ENCODE measurements at places on chromosomes 3 and 15.

DNA sequence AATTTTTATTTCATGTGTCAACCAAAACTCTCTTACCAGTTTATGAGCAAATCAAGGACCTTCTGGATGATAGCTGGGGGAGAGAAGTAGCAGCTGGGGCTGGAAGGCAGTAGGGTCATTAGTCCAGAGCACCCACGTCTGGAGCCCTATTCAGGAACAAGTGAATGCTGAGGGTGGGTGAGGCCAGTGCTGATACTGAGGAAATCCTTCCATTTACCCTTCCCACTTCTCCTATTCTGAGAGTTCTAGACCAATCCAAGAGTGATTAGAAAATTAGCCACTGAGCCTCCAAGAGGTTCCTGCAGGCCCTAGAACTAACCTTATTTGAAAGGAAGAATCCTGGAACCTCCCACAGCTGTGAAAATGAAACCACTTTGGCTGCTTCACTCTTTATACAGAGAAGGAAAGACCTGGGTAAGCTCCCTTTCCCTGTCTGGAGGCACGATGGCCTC is 46.2 kb upstream of the VILL start:
- H3K27ac ChIP-seq, result no peak overlapping the region
- no peak for DNase-seq
- H3K36me3 ChIP-seq, result no peaks in the 10 kb centered on the region

DNA sequence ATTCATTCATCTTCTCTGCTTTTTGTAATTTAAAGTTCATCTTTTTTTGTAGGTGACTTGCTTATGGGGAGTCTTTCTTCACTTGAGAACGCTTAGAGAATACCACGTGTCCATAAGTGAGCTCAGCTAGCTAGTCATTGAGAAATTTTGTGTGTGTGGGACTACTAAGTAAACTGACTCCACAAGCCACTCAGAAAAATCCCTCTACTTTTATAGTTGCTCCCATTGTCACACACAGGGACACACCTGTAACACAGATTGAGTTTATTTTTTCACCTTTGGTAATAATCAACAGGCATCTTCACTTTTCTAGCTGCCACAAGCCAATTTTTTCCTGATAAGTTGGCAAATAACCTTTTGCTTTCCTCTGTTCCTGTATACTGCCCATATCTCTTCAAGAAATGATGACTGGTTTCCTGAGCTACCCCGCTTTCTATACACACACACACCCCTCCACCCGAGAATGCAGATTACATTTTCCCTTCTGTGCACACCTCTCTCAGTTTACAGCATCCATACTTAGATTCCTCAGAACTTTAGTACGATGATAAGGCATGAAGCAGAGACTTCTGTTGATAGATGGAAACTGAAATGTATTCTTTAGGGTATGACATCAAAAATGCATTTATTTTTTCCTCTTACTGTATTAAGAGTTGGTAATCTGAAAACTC is 4.6 kb downstream of the TSC22D2 start:
- H3K27ac ChIP-seq, result no peak overlapping the region
- peak overlapping the region; percentile 89 for H3K4me3 ChIP-seq
- H3K36me3 ChIP-seq, result no peaks in the 10 kb centered on the region
- no peaks in the 10 kb centered on the region for H3K27me3 ChIP-seq
- no peak for DNase-seq

DNA sequence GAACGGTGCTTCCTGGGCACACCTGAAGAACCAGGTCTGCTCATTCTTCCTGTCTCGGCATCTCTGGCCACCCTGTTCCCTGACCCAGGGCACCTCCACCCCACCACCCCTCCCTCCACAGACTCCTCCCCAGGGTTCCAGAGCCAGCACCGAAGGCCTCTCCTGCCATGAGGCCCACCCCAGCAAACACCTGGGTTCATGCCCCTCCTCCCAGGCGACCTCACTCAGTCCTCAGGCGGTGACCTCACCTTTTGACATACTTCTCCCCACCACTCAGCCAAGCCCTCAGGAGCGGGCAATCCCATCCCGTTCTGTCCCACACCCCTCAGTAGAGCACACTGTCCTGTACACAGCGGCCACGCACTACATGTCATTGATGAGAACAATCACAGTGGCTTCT is 72.3 kb downstream of the RPN1 start:
- H3K36me3 ChIP-seq, result no peaks in the 10 kb centered on the region
- no peak for DNase-seq
- H3K27me3 ChIP-seq, result peaks cover under 1% of the 10 kb centered on the region
- no peak overlapping the region for H3K27ac ChIP-seq
- H3K4me1 ChIP-seq, result peaks cover 14% of the 10 kb centered on the region

- peaks cover 6% of the 10 kb centered on the region for H3K27me3 ChIP-seq
- H3K4me3 ChIP-seq, result peak overlapping the region; percentile 88
- H3K36me3 ChIP-seq, result peaks cover 4% of the 10 kb centered on the region
- H3K27ac ChIP-seq, result peak overlapping the region; percentile 97
- no peaks in the 10 kb centered on the region for H3K4me1 ChIP-seq
Observed at GRCh38 chr3:113212150-113212843, 940 bp downstream of the BOC start.

GRCh38 chr15:79190093-79190492 is 92.4 kb upstream of the ANKRD34C start:
- H3K27me3 ChIP-seq, result peaks cover 10% of the 10 kb centered on the region
- H3K4me3 ChIP-seq, result no peak overlapping the region
- H3K36me3 ChIP-seq, result no peaks in the 10 kb centered on the region
- H3K4me1 ChIP-seq, result no peaks in the 10 kb centered on the region

- H3K4me3 ChIP-seq, result no peak overlapping the region
- no peaks in the 10 kb centered on the region for H3K36me3 ChIP-seq
- no peaks in the 10 kb centered on the region for H3K4me1 ChIP-seq
- no peak for DNase-seq
- H3K27me3 ChIP-seq, result no peaks in the 10 kb centered on the region
Observed at GRCh38 chr3:67462187-67462586, 192.2 kb downstream of the SUCLG2 start.

GRCh38 chr15:80059786-80060355 is 395 bp downstream of the ZFAND6 start:
- peak; percentile 89 for DNase-seq
- H3K4me1 ChIP-seq, result peaks cover 23% of the 10 kb centered on the region
- peak overlapping the region; percentile 75 for H3K4me3 ChIP-seq
- H3K27me3 ChIP-seq, result no peaks in the 10 kb centered on the region
- H3K36me3 ChIP-seq, result no peaks in the 10 kb centered on the region

DNA sequence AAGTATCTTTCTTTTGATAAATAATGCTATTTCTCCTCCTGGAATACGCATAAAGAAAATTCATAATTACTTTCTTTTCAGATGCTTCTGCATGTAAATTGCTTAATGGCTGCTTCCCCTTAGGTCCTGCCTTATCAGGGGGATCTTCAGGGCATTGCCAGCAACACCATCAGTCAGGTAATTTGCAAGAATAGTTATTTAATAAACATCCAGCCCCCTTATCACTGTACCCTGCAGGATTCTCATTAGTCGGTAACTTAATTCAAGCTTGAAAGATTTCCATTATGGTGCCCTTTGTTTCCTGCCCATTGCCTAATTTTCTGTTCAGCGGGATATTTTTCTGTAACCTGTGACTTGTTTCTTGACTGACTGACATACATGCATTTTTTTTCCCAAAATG is 414.5 kb downstream of the MFSD1 start:
- H3K4me3 ChIP-seq, result no peak overlapping the region
- no peaks in the 10 kb centered on the region for H3K27me3 ChIP-seq
- no peaks in the 10 kb centered on the region for H3K4me1 ChIP-seq

DNA sequence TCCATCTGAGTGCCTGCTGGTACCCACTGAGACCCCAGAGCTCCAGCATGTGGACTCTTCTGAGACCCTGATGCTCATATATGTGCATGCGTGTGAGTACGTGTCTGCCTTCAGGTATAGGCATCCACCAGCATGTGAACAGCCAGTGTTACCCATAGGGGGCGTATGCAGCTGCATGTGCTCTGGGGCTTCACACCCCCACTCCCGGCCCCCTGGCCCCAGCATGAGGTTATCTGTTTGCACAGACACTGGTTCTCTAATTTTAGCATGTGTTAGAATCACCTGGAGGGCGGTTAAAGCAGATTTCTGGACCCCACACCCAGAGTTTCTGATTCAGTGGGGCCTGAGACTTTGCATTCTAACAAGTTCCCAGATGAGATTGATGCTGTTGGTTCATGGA is 824 bp upstream of the CILP start:
- no peaks in the 10 kb centered on the region for H3K27me3 ChIP-seq
- no peak overlapping the region for H3K4me3 ChIP-seq
- DNase-seq, result no peak
- no peaks in the 10 kb centered on the region for H3K4me1 ChIP-seq
- peak overlapping the region; percentile 62 for H3K27ac ChIP-seq
- no peaks in the 10 kb centered on the region for H3K36me3 ChIP-seq

GRCh38 chr15:55742498-55742926 is 440 bp downstream of the PRTG start:
- H3K4me1 ChIP-seq, result no peaks in the 10 kb centered on the region
- peak; percentile 30 for DNase-seq
- H3K36me3 ChIP-seq, result no peaks in the 10 kb centered on the region
- H3K4me3 ChIP-seq, result peak overlapping the region; percentile 92
- peak overlapping the region; percentile 86 for H3K27ac ChIP-seq
- H3K27me3 ChIP-seq, result peaks cover 10% of the 10 kb centered on the region

GRCh38 chr15:87433871-87434270 is 822.7 kb downstream of the NTRK3 start:
- no peaks in the 10 kb centered on the region for H3K36me3 ChIP-seq
- no peak overlapping the region for H3K4me3 ChIP-seq
- no peak overlapping the region for H3K27ac ChIP-seq
- H3K4me1 ChIP-seq, result no peaks in the 10 kb centered on the region
- no peak for DNase-seq

DNA sequence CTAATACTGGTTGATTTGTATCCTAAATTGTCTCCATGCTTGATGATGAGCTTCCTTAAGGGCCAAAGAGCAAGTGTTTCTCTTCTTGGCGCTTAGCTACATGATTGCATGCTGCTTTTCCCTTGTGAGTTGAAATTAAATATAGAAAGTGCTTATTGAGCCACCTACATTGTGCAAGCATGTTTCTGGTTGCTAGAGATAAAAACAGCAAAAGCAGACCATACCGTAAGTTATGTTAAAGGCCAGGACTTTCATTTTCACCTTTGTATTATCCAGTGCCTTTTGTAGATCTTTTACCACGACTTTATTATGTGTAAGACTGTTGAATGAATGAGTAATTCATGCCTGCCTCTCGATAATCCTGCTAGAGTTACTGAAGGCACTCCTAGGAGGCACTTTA is 41.9 kb upstream of the CCNB2 start:
- no peak overlapping the region for H3K27ac ChIP-seq
- H3K4me1 ChIP-seq, result no peaks in the 10 kb centered on the region
- no peak overlapping the region for H3K4me3 ChIP-seq
- H3K27me3 ChIP-seq, result no peaks in the 10 kb centered on the region

DNA sequence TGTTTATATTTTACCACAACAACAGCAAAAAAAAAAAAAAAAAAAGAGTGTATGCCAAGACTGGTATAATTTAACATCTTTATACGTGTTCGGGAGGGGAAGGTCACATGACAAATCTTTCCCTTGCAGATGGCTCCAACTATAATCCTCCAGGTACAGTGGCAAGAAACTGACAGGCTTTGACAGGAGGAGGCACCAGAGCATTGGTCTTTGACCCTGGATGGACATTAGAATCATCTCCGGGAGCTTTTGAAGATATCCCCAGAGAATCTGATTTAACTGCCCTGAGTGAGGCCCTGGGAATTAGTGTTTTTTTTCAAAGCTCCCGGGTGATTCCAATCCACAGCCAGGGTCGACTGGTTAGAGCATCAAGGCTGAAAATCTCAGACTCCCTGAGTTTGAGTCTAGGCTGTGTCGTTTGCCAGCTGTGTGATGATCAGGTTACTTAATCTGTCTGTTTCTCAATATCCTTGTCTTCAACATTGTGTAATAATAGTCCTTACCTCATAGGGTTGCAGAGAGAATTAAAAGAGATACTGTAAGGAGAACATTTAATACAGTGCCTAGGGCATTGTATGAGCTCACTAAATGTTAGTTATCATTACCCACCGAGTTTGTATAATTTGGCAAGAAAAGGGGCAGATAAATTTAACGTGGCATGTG is 8.9 kb upstream of the SEMA5B start:
- no peak overlapping the region for H3K4me3 ChIP-seq
- H3K27me3 ChIP-seq, result no peaks in the 10 kb centered on the region
- H3K36me3 ChIP-seq, result no peaks in the 10 kb centered on the region
- no peak for DNase-seq

- H3K27ac ChIP-seq, result peak overlapping the region; percentile 77
- DNase-seq, result no peak
- peaks cover 40% of the 10 kb centered on the region for H3K36me3 ChIP-seq
- H3K27me3 ChIP-seq, result no peaks in the 10 kb centered on the region
- H3K4me1 ChIP-seq, result peaks cover 22% of the 10 kb centered on the region
Observed at GRCh38 chr3:197713477-197713822, 23.3 kb downstream of the RUBCN start.

GRCh38 chr3:134037168-134037567 is 7.4 kb upstream of the SLCO2A1 start:
- no peak overlapping the region for H3K27ac ChIP-seq
- DNase-seq, result no peak
- no peaks in the 10 kb centered on the region for H3K27me3 ChIP-seq
- no peak overlapping the region for H3K4me3 ChIP-seq

GRCh38 chr3:48535578-48535977 is 21.0 kb downstream of the PFKFB4 start:
- H3K27me3 ChIP-seq, result no peaks in the 10 kb centered on the region
- no peaks in the 10 kb centered on the region for H3K36me3 ChIP-seq
- no peaks in the 10 kb centered on the region for H3K4me1 ChIP-seq
- no peak overlapping the region for H3K4me3 ChIP-seq
- DNase-seq, result no peak

GRCh38 chr3:196778755-196779154 is 39.1 kb downstream of the PAK2 start:
- H3K4me3 ChIP-seq, result no peak overlapping the region
- DNase-seq, result no peak
- no peaks in the 10 kb centered on the region for H3K27me3 ChIP-seq
- H3K27ac ChIP-seq, result no peak overlapping the region

DNA sequence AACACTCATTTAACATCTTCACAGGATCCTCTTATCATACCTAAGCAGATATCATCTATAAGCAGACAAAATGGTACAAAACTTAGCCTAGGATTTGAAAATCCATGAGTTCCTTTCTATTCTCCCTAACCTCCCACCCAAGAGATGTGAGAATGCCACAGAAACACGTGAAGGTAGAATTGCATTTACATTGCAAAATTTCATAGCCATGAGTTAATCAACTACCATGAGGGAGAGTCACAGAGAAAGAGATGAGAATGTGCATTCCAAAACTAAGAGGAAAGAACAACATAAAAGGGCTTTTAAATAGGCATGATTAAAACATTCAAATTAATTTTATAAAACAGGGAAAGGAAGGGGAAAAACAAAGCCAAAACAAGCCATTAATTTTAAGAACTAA is 806.2 kb downstream of the NTRK3 start:
- H3K4me3 ChIP-seq, result no peak overlapping the region
- no peak for DNase-seq
- no peaks in the 10 kb centered on the region for H3K27me3 ChIP-seq
- no peaks in the 10 kb centered on the region for H3K4me1 ChIP-seq
- H3K36me3 ChIP-seq, result no peaks in the 10 kb centered on the region

Measured in heart left ventricle (tissue), 16 donors.